ENCODE measurements at places on chromosomes 16 and 17.
A peak's percentile ranks its signal among the peaks of the same experiment; 100 is the strongest.

- DNase-seq, result peak; percentile 60
Observed at GRCh38 chr17:75776386-75777295, 8.0 kb upstream of the UNK start.

- DNase-seq, result no peak
Observed at GRCh38 chr17:4625181-4625617, 16.3 kb downstream of the ALOX15 start.

- no peak for DNase-seq
Observed at GRCh38 chr16:3546986-3547682, 30.1 kb downstream of the NLRC3 start.

GRCh38 chr16:48499923-48500381 is 110.0 kb downstream of the N4BP1 start:
- DNase-seq, result no peak

- DNase-seq, result peak; percentile 13
Observed at GRCh38 chr16:66481081-66481942, 54.2 kb downstream of the BEAN1 start.

DNA sequence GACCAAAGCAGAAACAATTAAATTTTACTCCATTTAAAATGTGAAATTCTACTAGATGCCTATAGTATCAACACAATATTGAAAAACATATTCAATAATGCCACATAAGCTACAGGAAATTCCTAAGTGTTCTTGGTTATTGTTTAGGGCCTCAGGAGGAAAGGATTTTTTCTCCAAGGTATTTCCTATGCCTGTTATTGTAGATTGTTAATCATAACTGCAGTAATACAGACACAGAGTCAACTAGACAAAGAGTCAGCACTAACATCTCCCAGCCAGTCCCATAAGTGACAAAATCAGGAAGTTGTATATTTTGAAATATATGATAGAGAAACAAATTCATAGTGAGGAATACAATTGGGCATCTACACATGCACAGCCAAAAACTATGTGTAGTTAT is 782.7 kb upstream of the KIF2B start:
- no peak for DNase-seq

- no peak for DNase-seq
Observed at GRCh38 chr17:10050597-10051101, 145.6 kb upstream of the RCVRN start.

DNA sequence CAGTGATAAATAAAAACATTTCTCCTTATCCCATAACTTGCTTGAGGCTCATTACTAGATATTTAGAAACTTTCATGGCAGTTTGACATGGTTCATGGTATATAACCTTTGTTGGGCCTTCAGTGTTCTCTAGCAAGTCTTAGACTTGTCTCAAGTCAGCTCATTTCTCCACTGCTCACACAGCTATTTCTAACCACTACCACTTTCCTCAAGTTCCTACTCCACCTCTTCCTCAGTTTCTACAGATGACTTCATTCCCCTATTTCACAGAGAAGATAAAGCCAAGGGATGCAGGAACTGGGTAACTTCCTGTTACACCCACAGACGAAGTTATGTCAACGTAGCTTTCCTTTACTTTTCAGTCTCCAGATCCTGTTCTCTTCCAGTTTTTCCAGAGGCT is 23.2 kb downstream of the NLK start:
- DNase-seq, result no peak

DNA sequence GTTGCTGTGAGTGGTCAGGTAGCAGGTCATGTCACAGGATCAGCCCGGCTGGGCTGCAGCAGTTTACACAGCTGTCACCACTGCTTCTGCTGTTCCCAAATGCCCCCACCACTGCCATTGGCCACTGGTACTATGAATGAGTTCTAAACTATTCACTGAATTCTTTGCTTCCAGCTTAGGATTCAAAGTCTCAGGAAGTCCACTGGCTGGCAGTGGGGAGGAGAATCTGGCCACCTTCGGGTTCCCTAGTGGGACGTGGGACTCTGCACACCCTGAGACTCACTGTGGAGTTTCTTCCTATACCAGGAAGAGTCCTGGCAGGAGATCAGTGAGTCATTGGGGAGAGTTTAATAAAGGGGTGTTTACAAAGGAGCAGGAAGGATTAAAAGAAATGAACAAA is 6.9 kb downstream of the MT1X start:
- DNase-seq, result no peak

GRCh38 chr17:7393613-7394451 is 493 bp downstream of the PLSCR3 start:
- peak; percentile 44 for DNase-seq

DNA sequence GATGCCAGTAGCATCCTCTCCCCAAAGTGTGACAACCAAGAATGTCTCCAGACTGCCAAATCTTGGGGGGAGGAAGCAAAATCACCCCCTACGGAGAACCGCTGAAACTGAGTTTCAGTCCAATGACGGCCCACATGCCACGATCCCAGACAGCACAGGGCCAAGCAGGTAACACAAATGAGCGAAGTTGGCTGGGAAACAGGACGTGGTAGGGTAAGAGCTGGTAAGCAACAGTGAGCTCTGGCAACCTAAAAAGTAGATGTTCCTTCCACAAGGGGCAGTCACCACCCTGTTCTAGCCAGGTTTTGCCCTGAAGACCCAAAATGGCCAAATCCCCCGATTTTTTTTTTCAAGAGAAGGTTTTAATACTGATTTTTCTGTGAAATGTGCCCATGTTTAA is 25.4 kb downstream of the ZFHX3 start:
- DNase-seq, result no peak

DNA sequence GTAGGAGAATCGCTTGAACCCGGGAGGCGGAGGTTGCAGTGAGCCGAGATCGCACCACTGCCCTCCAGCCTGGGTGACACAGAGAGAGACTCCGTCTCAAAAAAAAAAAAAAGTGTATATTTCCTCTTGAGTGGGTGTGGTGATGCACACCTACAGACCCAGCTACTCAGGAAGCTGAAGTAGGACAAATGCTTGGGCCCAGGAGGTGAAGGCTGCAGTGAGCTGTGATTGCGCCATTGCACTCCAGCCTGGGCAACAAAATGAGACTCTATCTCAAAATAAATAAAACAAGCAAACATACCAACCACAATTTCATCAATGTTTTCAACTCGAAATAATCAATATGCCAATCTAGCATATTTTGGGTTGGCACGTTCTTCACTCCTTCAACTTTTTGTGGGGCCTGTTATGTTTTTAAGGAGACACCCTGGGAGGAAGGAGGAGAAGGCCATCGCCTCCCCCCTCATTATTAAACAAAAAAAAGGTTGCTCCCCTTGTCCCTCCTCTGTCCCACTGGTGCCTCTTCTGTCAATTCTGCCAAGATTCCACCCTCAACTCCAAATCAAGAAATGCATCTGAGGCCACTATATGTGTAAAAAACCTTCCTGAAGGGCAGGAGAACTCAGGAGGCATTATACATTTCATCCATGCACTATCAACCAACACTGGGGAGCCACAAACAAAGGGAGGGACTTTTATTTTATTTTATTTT is 52.4 kb upstream of the ATF7IP2 start:
- DNase-seq, result no peak

Measured in activated T-cell treated with anti-CD3 and anti-CD28 coated beads, Interleukin-2, amount 50 U/mL, for 48 hours (primary cell).